H7 (cell line): ENCODE measurements at places on chromosomes 16 and 17. TPM values are rescaled to one million over a fixed set of nuclear protein-coding genes. Genes with fewer than 3 reads are reported as not detected.
A peak's percentile ranks its signal among the peaks of the same experiment; 100 is the strongest.

DNA sequence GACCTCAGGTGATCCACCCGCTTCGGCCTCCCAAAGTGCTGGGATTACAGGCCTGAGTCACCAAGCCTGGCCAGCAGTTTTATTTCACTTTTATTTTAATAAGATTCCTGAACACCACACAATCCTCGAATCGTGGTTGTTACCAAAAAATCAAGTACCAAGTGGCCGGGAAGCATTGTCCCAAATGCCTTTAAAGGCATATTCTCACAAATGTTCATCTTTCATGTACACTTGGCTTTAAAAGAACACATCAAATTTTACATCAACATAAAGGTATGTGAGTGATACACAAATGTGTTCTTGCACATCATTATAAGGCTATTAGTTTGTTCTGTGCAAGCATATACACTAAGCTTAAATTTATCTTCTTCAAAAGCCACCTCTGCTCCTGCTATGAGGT, 8.1 kb upstream of the MYH11 start:
- DNase-seq = no peak

DNA sequence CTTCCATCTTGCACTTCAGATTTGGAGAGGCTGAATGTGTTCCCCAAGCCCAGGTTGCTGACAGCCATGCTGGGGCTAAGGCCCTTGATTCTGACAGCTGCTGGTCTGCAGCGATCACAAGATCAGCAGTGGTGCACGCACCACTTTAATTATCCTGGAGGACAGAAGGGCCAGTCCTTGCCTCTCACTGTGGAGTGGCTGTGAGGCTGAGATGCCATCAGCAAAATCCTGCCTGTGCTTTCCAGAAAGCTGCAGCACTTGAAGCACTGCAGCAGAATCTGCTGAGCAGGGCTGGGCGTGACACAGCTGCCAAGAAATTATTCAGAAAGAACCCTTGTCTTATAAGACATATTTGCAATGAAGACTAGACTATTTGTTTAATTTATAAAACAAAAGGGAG, 37.1 kb downstream of the NUP93 start:
- no peak for DNase-seq

DNA sequence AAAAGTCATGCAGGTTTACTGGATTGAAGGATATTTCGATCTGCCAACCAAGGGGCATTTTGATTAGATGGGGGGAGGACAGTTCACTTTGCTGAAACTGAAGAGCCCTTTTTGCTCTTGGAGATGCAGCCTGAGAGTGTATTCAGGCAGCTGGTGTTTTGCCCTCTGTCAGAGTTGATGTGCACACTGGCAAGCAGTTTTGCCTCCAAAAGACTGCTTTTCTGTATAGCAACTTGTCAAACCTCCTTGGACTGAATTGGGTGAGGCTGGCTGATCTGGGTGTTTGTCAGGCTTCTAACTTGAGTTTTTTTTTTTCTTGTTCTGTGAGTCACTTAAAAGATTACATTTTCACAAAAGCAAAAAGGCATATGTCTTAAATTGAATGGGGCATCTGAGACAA, 22.6 kb upstream of the ANKFN1 start:
- DNase-seq = no peak

DNA sequence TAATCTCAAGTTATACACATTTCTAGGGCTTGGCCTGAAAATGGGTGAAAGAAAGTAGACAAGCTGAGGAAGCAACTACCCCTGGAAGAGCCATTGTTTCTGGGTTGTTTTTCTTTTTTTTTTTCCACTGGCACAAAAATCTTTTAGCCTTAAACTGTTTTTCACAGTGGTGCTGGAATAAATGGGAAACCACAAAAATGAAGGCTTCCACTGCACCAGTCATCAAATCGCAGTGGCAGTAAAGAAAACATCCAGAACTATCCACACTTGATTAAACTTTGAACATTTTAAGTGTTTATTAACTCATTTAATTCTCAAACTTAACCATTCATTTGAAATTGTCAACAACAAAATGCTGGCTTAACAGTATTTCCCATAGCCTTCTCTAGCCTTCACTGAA, 14.3 kb downstream of the CMTM4 start:
- no peak for DNase-seq

- peak; percentile 32 for DNase-seq
Measured at GRCh38 chr16:56912746-56913708, 18.9 kb upstream of the HERPUD1 start.

- DNase-seq = no peak
Measured at GRCh38 chr17:54718286-54718685, 182.4 kb upstream of the TOM1L1 start.

DNA sequence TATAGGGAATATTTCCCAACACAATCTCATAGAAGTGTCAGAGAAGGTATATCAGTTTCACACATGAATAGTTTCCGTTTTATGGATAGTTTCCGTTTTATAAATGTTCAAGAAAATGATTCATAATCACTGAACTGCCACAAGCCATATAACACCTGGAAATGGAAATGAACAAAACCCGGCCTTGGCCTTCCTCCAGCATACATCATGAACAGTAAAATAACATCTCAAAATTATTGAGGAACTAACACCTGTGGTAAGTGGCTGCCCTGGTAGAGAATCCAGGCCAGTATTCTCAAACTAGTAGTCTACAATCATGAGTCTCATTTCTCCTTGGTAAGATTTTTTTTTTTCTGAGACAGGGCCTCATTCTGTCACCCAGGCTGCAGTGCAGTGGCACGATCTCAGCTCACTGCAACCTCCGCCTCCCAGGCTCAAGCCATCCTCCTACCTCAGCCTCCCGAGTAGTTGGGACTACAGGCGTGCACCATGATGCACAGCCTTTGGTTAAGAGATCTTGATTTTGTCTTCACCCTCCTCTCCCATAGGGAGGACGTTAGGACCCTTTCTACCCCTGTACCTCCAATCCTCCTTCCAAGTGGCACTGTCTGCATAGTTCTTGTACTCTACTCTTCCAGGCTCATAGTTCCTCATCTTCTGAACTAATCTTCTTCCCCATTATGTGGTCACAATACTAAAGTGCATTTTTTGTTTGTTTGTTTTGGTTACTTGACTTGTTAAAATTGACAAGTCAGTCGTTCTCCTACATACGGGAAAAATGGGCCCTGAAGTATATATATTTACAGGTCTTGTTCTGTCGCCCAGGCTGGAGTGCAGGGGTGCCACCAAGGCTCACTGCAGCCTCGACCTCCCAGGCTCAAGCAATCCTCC, 15.0 kb upstream of the RGS9 start:
- no peak for DNase-seq

- DNase-seq = peak; percentile 76
Measured at GRCh38 chr16:27355610-27356009, 41.8 kb downstream of the IL4R start.

- no peak for DNase-seq
Measured at GRCh38 chr17:72498364-72499210, 377.8 kb downstream of the SOX9 start.

The CNTD1 gene
- total RNA-seq = 0.17 TPM in 1 of 2 replicates, not detected in the other

- DNase-seq = peak; percentile 65
Measured at GRCh38 chr16:85582229-85582991, 30.7 kb upstream of the GSE1 start.

- peak; percentile 40 for DNase-seq
Measured at GRCh38 chr16:11560701-11561453, 25.8 kb downstream of the LITAF start.

GRCh38 chr17:4554441-4554996, 665 bp downstream of the MYBBP1A start:
- DNase-seq = peak; percentile 73

The CASKIN1 gene
- total RNA-seq = 1.5 and 2.0 TPM in 2 replicates

- no peak for DNase-seq
Measured at GRCh38 chr17:13197586-13197985, 179.8 kb upstream of the ELAC2 start.

- no peak for DNase-seq
Measured at GRCh38 chr17:66949501-66949900, 15.0 kb upstream of the CACNG4 start.

The MEFV gene
- 0.14 TPM in 1 of 2 replicates, not detected in the other for total RNA-seq

The KRTAP4-2 gene
- not detected in 2 replicates for total RNA-seq

- no peak for DNase-seq
Measured at GRCh38 chr17:42252597-42253550, 23.3 kb downstream of the STAT5B start.

The CD68 gene
- 0.22 and 0.55 TPM in 2 replicates for total RNA-seq

The TNFRSF13B gene
- 0.21 TPM in 1 of 2 replicates, not detected in the other for total RNA-seq
